ENCODE measurements at places on chromosomes 4 and X. TPM values are rescaled to one million over a fixed set of nuclear protein-coding genes. Genes with fewer than 3 reads are reported as not detected.

SMAD1 gene
- 78.8 TPM for total RNA-seq

DNA sequence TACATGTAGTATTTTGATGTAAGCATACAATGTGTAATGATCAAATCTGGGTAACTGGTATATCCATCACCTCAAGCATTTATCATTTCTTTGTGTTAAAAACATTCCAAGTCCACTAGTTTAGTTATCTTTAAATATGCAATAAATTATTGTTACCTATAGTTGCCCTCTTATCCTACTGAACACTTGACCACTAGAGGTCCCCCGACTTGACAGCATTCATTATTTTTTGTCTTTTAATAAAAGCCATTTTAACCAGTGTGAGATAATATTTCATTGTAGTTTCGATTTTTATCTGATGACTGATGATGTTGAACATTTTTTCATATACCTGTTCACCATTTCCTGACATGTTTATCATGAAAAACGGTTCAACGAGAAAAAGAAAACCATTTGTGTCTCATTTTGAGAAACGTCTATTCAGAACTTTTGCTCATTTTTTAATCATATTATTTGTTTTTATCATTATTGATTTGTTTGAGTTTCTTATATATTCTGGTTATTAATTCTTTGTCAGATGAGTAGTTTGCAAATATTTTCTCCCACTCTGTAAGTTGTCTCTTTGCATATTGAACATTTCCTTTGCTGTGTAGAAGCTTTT is 199.0 kb upstream of the CXXC4 start:
- no peak for DNase-seq

FGF16 gene
- total RNA-seq, result 0.51 TPM

- no peak for DNase-seq
Observed at GRCh38 chr4:36414248-36414647, 132.8 kb downstream of the DTHD1 start.

DNA sequence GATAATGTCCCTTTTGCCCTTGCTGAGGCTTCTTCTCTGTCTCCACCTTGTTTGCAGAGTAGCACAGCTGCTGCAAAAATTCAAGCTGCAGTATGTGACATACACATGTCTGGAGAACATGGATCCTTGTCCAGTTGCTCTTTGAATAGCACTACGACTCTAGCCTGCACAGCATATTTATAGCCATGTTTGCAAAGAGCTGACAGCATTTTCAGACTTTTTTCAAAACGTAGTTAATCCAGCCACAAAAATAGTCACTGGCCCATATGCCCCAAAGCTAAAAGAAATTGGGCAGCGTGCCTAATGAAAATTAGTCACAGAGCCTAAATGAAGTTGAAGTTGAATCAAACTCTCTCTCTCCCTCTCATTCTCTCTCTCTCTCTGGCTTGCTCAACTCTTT is 17.5 kb downstream of the SLC16A2 start:
- DNase-seq, result no peak

NKX6-1 gene
- total RNA-seq, result not detected

DNA sequence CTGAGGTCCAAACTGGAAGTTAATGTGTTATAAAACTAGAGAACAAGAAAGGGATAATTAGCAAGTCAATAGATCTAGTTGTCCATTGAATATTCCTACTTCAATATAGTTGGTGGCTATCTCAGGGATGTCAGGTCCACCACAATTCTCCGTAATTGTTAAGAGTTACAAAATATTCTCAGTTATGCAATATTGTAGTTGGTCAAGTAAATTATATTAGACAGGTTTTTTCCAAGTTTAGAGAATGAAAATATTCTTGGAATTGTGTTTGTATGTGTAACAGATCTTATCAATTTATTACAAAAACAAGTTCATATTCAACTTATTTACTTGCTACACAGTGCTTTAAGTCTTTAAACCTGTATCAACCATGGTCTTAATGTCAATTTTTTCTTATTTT is 547.4 kb downstream of the SPRY1 start:
- no peak for DNase-seq

APBB2 gene
- total RNA-seq, result 23.0 TPM

- DNase-seq, result no peak
Observed at GRCh38 chr4:107243141-107243781, 207.1 kb upstream of the DKK2 start.

GRCh38 chr4:99144070-99144469 is at the start of gene ADH4:
ADH4 (minus strand) TSS chr4:99144297; CDS start chr4:99144222, 75 bp downstream.
- DNase-seq, result no peak
